ENCODE measurements at places on chromosomes 7 and 10. TPM values are rescaled to one million over a fixed set of nuclear protein-coding genes. Genes with fewer than 3 reads are reported as not detected.

Gene ANKRD61
- not detected for polyA plus RNA-seq

- H3K36me3 ChIP-seq = no peaks in the 10 kb centered on the region
- no peak for DNase-seq
Observed at GRCh38 chr7:103569621-103570305, 123.8 kb upstream of the SLC26A5 start.

Gene VAX1
- not detected for polyA plus RNA-seq

Gene CHPF2
- polyA plus RNA-seq = 15.5 TPM

DNA sequence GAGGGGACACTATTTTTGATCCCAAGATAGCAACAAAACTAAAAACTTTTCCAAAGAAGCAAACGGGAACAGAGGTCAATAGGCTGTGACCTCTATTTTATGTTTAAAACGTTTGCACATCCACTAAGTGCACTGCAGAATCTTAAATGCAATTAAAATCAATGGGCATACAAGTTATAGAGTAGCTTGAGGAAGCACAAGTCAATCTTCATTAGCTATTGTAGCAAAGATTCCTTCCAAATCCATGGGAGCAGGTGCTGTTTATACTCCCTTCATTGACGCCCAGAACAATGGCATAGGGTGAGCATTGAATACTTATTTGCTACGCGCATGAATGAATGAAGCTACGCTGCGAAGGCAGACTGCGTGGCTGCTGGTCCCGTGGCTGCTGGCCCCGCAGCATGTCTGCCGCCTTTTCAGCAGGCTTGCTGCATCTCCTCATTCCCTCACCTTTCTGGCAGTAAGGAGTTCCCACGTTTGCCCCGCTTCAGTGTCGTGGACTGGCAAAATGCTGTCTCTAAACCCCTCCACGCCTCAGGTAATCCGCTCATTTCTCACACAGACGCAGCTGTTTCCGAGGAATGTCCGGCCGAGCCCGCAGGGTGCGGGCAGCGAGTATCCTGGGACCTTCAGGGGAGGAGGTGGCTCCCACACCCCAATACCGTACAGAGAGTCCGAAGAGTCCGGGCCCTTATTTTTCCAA lies 754 bp upstream of the PHYHIPL start:
- peaks cover 20% of the 10 kb centered on the region for H3K4me1 ChIP-seq
- no peaks in the 10 kb centered on the region for H3K36me3 ChIP-seq
- DNase-seq = no peak
- peak overlapping the region; percentile 36 for H3K4me3 ChIP-seq

Gene DRGX
- not detected for polyA plus RNA-seq

DNA sequence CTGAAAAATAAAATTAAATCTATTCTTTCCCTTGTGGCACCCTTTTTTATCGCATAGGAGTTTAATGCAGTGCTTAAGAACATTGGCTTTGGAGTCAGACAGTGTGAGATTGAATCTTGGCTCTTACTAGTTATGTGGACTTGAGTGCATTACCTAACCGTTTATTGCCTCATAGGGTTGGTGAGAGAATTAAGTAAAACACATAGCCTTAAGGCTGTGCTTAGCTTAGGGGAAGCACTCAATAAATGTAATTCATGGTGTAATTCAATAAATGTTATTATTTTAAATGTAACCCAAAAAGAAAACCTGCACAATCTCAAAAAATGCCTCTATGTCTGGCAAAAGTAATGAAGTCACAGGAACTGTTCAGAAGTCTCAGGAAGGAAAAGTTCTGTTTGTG lies 2.7 kb downstream of the STK17A start:
- no peak for DNase-seq
- H3K36me3 ChIP-seq = no peaks in the 10 kb centered on the region
- peak overlapping the region; percentile 98 for H3K4me3 ChIP-seq
- no peak overlapping the region for H3K27ac ChIP-seq
- H3K27me3 ChIP-seq = no peaks in the 10 kb centered on the region

Gene JCAD
- polyA plus RNA-seq = 1.6 TPM

Gene SLC13A1
- polyA plus RNA-seq = not detected

DNA sequence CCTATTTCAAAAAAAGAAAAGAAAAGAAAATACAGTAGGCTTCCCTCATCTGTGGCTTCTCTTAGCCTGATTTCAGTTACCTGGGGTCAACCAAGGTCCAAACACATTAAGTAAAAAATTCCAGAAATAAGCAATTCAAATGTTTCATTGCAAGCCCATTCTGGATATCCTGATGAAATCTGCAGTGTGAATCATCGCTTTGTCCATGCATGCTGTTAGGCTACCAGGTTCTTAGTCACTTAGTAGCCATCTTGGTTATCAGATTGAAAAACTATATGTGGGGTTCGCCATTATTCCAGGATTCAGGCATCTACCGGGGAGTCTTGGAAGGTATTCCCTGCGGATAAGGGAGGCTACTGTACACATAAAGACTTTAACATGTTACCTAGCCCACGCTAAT lies 991 bp upstream of the FAM204A start:
- H3K4me3 ChIP-seq = no peak overlapping the region
- no peak overlapping the region for H3K27ac ChIP-seq
- H3K4me1 ChIP-seq = peaks cover 20% of the 10 kb centered on the region
- H3K27me3 ChIP-seq = no peaks in the 10 kb centered on the region
- no peak for DNase-seq

GRCh38 chr10:104639590-104640338 lies 1.3 kb upstream of the SORCS3 start:
- H3K4me3 ChIP-seq = peak overlapping the region; percentile 35
- peaks cover 44% of the 10 kb centered on the region for H3K4me1 ChIP-seq
- H3K27ac ChIP-seq = no peak overlapping the region
- no peak for DNase-seq
- no peaks in the 10 kb centered on the region for H3K36me3 ChIP-seq

- H3K36me3 ChIP-seq = no peaks in the 10 kb centered on the region
- H3K4me3 ChIP-seq = peak overlapping the region; percentile 92
- no peaks in the 10 kb centered on the region for H3K27me3 ChIP-seq
Observed at GRCh38 chr10:79070081-79070605, 1.4 kb downstream of the ZMIZ1 start.

GRCh38 chr10:58743466-58744115 lies 230.9 kb downstream of the BICC1 start:
- DNase-seq = no peak
- no peak overlapping the region for H3K4me3 ChIP-seq
- H3K4me1 ChIP-seq = peaks cover 9% of the 10 kb centered on the region
- H3K36me3 ChIP-seq = no peaks in the 10 kb centered on the region

Gene TMEM236
- 0.08 TPM for polyA plus RNA-seq

GRCh38 chr7:130358471-130358870 lies 13.9 kb downstream of the CPA5 start:
- no peak overlapping the region for H3K4me3 ChIP-seq
- no peak for DNase-seq
- H3K36me3 ChIP-seq = no peaks in the 10 kb centered on the region
- no peaks in the 10 kb centered on the region for H3K27me3 ChIP-seq

Gene SKIDA1
- 0.45 TPM for polyA plus RNA-seq

Gene CUX1
- polyA plus RNA-seq = 24.7 TPM

- no peak for DNase-seq
- H3K4me1 ChIP-seq = peaks cover 21% of the 10 kb centered on the region
- no peaks in the 10 kb centered on the region for H3K36me3 ChIP-seq
- peaks cover 35% of the 10 kb centered on the region for H3K27me3 ChIP-seq
- H3K27ac ChIP-seq = no peak overlapping the region
Observed at GRCh38 chr10:48451969-48452878, 145.7 kb downstream of the MAPK8 start.

GRCh38 chr7:27213433-27214238 lies 13.7 kb upstream of the HOXA13 start:
- H3K27ac ChIP-seq = no peak overlapping the region
- H3K4me3 ChIP-seq = no peak overlapping the region
- H3K27me3 ChIP-seq = peaks cover 64% of the 10 kb centered on the region
- no peak for DNase-seq

- peak overlapping the region; percentile 9 for H3K27ac ChIP-seq
- DNase-seq = peak; percentile 50
- H3K27me3 ChIP-seq = no peaks in the 10 kb centered on the region
- H3K4me3 ChIP-seq = no peak overlapping the region
Observed at GRCh38 chr10:122188706-122189105, 82.4 kb upstream of the BTBD16 start.

Gene LMTK2
- 1.7 TPM for polyA plus RNA-seq

Gene MCM10
- 0.31 TPM for polyA plus RNA-seq

Gene FANK1
- 8.4 TPM for polyA plus RNA-seq

Gene LDB1
- 20.4 TPM for polyA plus RNA-seq

- H3K4me1 ChIP-seq = peaks cover 15% of the 10 kb centered on the region
- no peak overlapping the region for H3K27ac ChIP-seq
- H3K27me3 ChIP-seq = no peaks in the 10 kb centered on the region
- peaks cover 70% of the 10 kb centered on the region for H3K36me3 ChIP-seq
Observed at GRCh38 chr7:43631559-43631958, 48.7 kb downstream of the STK17A start.

DNA sequence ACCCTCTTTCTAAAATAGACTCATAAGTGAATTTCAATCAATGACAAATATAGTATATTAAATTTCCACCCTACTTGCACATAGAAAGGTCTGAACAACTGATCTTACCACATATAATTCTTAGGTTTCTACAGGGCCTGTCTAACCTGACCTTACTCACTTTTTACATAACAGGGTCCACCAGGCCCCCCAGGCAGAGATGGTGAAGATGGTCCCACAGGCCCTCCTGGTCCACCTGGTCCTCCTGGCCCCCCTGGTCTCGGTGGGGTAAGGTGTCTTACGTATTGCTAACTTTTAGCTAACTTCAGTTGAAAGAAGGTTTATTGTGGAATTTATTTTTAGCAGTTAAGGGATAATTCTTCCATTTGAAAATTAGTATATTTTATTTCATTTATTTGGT lies 5.3 kb downstream of the COL1A2 start:
- H3K36me3 ChIP-seq = peaks cover 30% of the 10 kb centered on the region
- H3K27me3 ChIP-seq = no peaks in the 10 kb centered on the region
- H3K4me3 ChIP-seq = no peak overlapping the region
- DNase-seq = no peak
- no peaks in the 10 kb centered on the region for H3K4me1 ChIP-seq
- H3K27ac ChIP-seq = no peak overlapping the region

- DNase-seq = no peak
- no peaks in the 10 kb centered on the region for H3K27me3 ChIP-seq
- no peaks in the 10 kb centered on the region for H3K36me3 ChIP-seq
- H3K4me1 ChIP-seq = peaks cover 14% of the 10 kb centered on the region
- H3K4me3 ChIP-seq = no peak overlapping the region
Observed at GRCh38 chr10:91159254-91159783, 61.1 kb upstream of the PCGF5 start.

Gene TFR2
- 3.1 TPM for polyA plus RNA-seq

DNA sequence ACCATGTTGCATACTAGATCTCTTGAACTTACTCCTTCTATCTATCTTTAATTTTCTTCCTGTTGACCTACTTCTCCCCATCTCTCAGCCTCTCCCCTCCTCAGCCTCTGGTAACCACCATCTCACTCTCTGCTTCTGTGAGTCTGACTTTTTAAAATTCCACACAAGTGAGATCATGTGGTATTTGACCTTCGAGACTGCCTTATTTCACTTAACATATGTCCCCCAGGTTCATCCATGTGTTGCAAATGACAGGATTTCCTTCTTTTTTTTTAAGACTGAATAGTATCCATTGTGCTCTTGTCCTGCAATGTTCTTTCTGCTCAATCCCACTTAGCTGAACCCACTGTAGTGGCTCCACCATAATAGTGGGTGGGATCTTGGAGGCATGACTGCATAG lies 51.4 kb upstream of the DNAJC1 start:
- H3K27me3 ChIP-seq = no peaks in the 10 kb centered on the region
- H3K36me3 ChIP-seq = no peaks in the 10 kb centered on the region
- H3K27ac ChIP-seq = no peak overlapping the region
- H3K4me1 ChIP-seq = no peaks in the 10 kb centered on the region
- DNase-seq = no peak

Measured in stomach (tissue), 19 donors.